EL (cell line): ENCODE measurements at places on chromosomes 16 and 17.

DNA sequence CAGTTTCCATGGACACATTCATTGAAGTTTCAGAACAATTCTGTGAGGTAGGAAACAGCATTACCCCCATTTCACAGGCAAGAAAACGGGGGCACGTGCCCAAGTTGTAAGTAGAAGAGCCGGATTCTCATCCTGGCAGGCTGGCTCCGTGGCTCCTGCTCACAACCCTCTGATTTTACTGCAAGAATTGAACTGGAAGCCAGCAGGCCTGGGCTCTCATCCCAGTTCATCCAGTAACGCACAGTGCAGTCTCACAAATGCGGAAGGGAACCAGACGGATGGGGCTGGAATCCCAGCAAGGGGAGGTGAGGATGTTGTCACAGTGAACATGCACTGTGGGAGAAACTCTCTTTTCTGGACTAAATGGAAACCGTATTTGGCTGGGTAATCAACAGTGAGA lies 40.7 kb upstream of the DOC2B start:
- DNase-seq, result no peak

DNA sequence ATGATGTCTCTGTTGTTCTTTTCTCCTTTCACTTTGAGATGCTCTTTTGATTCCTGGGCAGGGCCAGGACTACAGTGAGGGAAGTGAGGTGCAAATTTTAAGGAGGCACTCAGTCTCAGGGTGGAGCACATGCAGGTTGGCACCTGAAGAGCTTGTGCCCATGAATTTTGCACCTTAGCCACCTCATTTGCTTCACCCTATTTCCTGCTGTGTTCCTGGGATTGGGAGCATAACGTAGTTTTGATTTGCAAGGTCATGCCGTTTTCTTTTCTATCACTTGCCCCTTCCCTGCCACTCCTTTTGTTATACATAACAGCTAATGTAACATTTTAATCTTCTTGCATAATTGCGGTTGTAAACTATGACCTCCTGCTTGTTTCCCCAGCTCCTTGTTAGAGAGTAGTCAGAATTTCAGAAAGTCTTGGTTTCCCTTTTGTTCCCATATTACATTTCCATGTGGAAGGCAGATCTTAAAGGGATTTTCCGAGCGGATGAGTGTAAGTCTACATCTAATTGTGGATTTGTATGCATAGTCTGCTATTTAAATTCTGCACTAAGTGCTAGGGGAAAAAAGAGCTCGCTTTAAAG lies 9.8 kb downstream of the PMFBP1 start:
- DNase-seq, result no peak

DNA sequence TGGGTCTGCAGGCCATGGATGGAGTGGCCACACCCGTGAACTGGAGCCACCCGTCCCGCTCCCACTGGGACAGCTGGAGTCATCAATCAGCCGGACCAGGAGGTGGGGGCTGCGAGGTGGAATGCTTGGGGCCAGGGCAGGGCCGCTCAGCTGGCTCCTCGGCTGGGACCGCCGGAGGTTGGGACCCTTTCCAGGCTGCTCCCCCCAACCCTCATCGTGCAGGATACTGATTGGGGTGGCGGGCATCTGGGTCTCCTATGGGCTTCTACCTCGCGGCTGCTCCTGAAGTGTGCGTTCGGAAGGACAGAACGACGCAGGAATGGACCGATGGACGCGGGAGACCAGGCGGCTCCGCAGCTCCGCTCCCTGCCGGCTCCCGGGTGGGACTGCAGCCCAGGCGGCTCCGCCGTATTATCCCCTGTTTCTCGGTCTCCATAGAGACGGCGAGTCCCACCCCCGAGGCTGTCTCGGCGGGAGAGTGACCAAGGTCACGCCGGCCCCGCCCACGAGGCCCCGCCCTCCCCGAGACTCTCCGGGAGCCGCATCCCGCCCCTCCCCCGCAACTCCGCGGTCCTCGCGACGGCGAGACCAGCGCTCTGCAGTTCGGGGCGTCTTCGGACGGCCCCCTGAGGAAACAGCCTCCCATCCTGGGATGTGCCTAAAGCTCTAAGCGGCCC lies at the start of gene TPPP3:
Gene TPPP3, minus strand, starts transcription at position 388 of the 677 bp plus-strand sequence. CDS start 2,387 bp downstream, outside the sequence.
- peak; percentile 78 for DNase-seq

DNA sequence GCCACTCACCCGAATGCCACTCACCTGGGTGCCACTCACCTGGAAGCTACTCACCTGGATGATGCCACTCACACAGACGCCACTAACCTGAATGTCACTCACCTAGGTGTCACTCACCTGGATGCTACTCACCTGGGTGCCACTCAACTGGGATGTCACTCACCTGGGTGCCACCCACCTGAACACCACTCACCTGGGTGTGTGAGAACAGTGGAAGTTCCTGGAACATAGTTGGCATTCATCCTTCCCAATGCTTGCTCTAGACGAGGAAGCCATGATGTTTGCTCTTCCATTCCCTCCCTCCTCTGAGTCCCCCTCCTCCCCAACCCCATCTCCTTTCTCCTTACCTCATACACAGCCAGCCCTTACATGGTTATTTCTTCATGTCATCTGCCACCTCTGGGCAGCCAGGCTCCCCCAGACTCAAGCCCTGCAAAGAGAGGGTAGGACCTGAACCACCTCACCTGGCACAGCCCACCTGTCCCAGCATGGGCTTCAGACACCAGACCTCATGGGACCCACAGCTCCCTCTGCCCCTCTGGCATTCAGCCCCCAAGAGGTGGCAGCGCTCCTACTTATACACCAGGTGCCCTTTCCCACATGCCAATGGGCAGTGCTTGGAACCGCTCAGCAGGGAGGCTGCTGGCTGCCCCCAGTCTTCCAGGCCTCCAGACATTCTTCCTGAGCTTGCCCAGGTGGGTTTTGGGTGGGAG lies 171.8 kb upstream of the FOXF1 start:
- DNase-seq, result peak; percentile 25

- DNase-seq, result no peak
These were observed 6.6 kb upstream of the GLIS2 start for GRCh38 chr16:4309102-4309832.

GRCh38 chr16:27639561-27640276 lies 89.8 kb downstream of the KATNIP start:
- DNase-seq, result peak; percentile 47

DNA sequence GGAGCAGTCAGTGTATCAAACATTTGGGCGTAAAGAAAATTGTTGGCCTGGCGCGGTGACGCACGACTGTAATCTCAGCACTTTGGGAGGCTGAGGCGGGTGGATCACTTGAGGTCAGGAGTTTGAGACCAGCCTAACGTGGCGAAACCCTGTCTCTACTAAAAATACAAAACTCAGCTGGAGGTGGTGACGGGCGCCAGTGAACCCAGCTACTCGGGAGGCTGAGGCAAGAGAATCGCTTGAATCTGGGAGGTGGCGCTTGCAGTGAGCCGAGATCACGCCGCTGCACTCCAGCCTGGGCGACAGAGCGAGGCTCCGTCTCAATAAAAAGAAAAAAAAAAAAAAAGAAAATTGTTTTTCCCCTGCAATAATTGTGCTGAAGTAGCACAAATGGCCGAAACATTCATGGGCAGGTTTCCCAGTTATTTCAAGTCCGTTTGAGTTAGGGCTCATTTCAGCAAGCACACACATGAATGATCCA lies 1.4 kb downstream of the GCSH start:
- peak; percentile 20 for DNase-seq

GRCh38 chr17:67503739-67504138 lies 126.7 kb downstream of the PITPNC1 start:
- DNase-seq, result no peak

- DNase-seq, result peak; percentile 61
These were observed 3.8 kb downstream of the AXIN2 start for GRCh38 chr17:65557349-65558310.
